ENCODE measurements at places on chromosomes 4 and X.

GRCh38 chrX:9339603-9340491, 125.0 kb upstream of the TBL1X start:
- no peak for DNase-seq

DNA sequence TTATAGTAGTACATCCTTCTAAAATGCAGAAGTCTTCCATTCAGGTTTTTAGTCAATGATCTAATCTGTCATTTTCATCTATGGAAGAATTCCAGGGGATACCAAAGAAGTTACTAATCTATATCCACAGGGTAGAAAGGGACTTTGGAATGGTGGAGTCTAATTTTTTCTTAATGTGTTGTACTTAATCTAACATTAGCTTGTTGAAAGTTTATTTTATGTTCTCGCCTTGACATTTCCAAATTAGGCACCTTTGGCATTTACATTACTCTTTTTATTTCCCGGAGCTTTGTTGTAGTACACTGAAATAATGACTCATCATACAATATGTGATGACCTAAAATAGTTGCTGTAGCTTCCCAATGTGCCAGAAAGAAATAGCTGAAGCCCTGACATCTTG, 91.5 kb downstream of the HTR2C start:
- DNase-seq: peak; percentile 86

- DNase-seq: peak; percentile 23
Measured at GRCh38 chrX:2819345-2820135, 9.2 kb upstream of the GYG2 start.

- DNase-seq: no peak
Measured at GRCh38 chr4:183550345-183551093, 45.7 kb downstream of the ING2 start.

DNA sequence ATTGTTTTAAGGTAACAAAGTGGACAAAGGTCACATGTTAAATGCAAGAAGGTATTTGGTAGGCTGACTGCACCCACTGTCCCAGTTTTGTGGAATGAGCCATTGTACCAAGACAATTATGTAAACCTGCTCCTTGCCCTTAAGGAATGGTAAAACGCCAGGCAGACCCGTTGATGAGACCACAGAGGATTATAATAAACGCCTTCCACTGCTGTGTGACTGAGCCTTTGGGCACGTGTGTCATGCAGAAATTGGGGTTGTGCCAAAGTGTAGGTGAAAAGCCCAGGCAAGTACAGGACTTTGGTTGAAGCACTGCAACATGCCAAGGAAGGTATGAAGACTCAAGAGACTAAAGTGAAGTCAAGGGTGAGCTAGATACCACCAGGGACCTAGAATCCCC, 59.7 kb downstream of the LRRC66 start:
- DNase-seq: no peak

- no peak for DNase-seq
Measured at GRCh38 chr4:11427121-11427996, 1.3 kb downstream of the HS3ST1 start.

DNA sequence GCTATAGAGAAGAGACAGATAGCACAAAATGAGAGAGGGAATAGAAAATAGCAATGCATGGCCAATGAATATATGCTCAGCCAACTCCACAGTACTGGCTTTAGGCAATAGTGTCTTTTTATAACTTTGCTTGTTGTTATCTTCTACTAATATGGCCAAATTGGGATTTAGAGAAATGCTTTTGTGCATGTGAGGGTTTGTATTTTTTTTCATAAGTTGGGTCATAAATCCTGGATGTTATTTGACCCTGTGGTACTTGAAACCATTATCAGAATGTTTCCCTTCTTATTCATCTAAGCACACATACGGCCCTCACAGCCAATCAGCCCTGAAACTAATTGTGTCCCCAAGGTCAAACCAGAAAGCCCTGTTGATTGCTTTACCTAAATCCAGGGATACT, 35.2 kb upstream of the LPAR4 start:
- peak; percentile 39 for DNase-seq

DNA sequence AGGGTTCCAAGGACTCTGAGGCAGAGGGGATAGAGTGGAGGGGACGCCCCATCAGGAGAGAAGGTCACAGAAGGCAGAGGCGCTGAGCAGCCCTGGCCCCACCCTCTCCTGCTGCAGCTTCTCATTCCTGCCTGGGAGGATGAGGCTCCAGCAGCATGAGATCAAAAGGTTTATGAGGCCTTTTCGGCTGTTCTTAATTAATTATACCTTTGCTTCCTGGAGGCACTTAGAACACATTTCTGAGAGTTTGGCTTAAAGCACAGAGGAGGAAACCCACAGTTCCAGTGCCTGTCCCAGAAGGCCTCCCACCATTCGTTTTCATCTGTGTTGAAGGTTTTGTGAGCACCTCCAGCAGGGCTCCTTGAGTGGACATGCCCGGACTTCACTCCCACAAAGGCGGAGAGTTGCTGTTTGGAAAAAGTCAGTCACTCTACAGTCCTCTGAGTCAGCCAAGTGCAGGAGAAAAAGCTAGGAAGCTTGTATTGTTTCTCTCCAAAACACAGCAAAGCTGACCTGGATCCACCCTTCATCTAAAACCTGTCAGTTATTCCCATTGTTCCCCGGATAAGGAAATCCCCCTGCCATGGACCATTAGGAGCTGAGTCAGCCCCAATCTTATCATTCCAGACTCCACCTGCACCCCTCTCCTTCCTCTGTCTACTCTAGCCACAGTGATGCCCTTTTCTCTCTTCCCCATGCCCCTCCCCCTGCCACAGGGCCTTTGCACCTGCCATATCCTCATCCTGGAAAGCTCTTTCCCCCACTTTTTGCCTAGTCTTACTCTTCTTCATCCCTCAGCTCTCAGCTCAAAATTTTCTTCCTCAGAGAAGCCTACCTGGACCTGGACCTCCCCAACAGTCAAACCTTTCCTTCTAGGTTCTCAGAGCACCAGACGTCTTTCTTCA, 276.8 kb downstream of the FBXW7 start:
- DNase-seq: peak; percentile 63

DNA sequence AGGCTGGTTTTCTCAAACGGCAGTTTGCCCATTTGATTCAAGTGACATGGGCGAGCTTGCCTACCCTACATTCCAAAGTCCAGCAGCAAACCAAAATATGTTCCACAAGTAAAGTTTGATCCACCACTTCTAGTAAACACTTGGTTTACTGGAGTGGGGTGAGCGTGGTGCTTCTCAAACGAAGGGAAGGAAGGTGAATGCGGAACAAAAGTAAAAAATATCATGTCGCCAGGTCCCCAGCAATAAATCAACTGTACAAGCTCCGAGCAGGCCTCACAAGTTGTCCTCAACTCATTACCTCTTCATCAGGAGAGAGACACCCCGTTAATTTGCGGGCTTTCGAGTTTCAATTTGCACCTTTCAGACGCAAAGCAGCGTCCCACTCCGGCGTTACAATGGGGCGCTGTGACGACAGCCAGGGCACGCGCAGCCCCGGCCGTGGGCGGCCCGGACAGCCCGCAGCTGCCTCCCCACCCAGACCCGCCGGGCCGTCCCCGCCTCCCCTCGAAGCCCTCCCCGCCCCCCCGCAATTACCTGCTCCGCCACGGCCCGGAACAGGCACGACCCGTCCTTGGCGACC, 1.0 kb downstream of the OTUD4 start:
- peak; percentile 49 for DNase-seq

DNA sequence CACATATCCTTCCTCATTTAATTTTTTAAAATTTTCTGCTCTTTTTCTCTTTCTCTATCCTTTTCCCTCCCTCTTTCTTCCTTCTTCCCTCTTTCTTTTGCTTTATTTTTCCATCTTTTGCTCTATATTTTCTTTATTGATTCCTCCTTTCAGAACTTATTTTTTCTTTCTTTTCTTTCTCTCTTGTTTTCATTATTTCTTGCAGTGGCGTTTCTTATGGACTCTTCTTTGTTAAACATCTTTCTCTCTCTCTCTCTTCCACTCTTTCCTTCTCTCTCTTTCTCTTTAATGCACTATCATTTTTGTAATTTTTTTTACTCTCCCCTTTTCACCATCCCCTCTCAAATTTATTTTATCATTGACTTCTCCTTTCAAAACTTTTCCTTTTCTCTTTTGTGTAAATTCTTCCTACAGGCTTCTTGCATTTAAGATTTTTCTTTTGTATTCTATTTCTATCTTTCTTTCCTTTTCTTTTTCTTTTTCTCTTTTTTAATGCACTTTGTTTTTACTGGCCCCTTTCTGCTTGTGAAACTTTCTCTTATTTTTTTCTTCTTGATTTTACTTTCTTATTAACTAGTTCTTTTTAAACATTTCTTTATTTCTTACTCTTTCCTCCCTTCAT, 97.0 kb downstream of the RBMX2 start:
- DNase-seq: no peak

DNA sequence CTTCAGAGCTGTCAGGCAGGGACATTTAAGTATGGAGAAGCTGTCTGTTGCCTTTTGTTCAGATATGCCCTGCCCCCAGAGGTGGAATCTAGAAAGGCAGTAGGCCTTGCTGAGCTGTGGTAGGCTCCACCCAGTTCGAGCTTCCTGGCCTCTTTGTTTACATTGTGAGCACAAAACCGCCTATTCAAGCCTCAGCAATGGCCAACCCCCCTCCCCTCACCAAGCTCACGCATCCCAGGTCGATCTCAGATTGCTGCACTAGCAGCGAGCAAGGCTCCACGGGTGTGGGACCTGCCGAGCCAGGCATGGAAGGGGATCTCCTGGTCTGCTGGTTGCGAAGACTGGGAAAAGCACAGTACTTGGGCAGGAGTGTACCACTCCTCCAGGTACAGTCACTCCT, 59.3 kb downstream of the ZNF674 start:
- no peak for DNase-seq

- no peak for DNase-seq
Measured at GRCh38 chr4:84826681-84827080, 139.8 kb downstream of the WDFY3 start.

GRCh38 chr4:29805916-29806480, 914.2 kb upstream of the PCDH7 start:
- DNase-seq: no peak

DNA sequence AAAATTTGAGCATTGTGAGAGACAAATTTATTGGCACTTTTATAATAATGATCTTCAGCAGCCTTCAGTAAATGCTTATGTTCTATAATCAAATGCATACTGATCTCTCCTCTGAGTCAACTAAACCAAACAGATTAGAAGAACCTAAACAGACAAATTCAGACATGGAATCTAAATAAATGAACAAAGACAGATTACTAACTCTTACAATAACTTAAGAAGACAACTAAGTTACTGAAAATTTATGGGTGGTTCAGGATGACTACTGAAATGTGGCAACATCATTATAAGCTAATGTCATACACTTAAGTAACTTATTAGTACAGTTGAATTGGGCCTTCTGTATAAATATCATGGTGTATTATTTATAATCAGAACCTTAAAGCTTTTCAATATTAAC, 127.3 kb downstream of the NEK1 start:
- peak; percentile 36 for DNase-seq

- no peak for DNase-seq
Measured at GRCh38 chr4:73099143-73099542, 29.6 kb upstream of the COX18 start.

GRCh38 chr4:40251366-40251765, 54.5 kb downstream of the RHOH start:
- DNase-seq: peak; percentile 53

- DNase-seq: peak; percentile 54
Measured at GRCh38 chr4:687048-687970, 1.6 kb downstream of the SLC49A3 start.

DNA sequence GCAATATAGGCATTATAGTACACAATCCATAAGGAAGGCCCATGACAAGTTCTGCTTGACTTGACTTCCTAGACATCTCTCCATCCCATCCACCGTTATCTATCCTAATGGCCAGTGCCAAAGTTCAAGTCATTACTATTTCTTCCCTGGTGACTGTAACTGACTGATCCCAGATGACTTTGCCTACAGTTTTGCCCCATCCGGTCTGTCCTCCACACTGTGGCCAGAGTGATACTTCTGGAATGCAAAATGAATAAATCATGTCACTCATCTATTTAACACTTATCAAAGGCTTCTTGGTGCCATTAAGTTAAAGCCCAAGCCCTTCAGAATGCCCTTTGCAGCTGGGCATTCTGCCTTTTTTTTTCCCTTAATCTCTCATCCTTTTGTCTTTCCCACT, 130.8 kb downstream of the PPARGC1A start:
- no peak for DNase-seq

GRCh38 chr4:128519163-128519830, 231.7 kb upstream of the PGRMC2 start:
- peak; percentile 45 for DNase-seq
